NCI-H187 (cell line): ENCODE measurements at places on chromosomes 5 and 9.

GRCh38 chr5:138763037-138763778 lies 10.0 kb downstream of the CTNNA1 start:
- no peak for DNase-seq

- no peak for DNase-seq
Measured at GRCh38 chr5:150253416-150254208, 36.0 kb downstream of the CAMK2A start.

GRCh38 chr5:125554355-125554754 lies 807.9 kb upstream of the ZNF608 start:
- DNase-seq, result no peak

GRCh38 chr5:2904399-2904798 lies 152.9 kb upstream of the IRX2 start:
- DNase-seq, result no peak

- DNase-seq, result no peak
Measured at GRCh38 chr9:38445154-38446043, 21.1 kb upstream of the IGFBPL1 start.

GRCh38 chr5:34656001-34656699 lies at the start of gene RAI14:
RAI14 (plus strand) TSS chr5:34656328; CDS start chr5:34686920, 30,592 bp downstream.
- no peak for DNase-seq

GRCh38 chr5:131818001-131818724 lies 21.3 kb upstream of the FNIP1 start:
- DNase-seq, result no peak

GRCh38 chr9:114093761-114094505 lies 5.2 kb downstream of the KIF12 start:
- no peak for DNase-seq

GRCh38 chr5:52987711-52988331 lies 1.3 kb upstream of the ITGA2 start:
- no peak for DNase-seq

GRCh38 chr5:2199697-2200096 lies 317.0 kb upstream of the IRX4 start:
- no peak for DNase-seq

- no peak for DNase-seq
Measured at GRCh38 chr5:177495243-177496060, 2.0 kb downstream of the PDLIM7 start.

DNA sequence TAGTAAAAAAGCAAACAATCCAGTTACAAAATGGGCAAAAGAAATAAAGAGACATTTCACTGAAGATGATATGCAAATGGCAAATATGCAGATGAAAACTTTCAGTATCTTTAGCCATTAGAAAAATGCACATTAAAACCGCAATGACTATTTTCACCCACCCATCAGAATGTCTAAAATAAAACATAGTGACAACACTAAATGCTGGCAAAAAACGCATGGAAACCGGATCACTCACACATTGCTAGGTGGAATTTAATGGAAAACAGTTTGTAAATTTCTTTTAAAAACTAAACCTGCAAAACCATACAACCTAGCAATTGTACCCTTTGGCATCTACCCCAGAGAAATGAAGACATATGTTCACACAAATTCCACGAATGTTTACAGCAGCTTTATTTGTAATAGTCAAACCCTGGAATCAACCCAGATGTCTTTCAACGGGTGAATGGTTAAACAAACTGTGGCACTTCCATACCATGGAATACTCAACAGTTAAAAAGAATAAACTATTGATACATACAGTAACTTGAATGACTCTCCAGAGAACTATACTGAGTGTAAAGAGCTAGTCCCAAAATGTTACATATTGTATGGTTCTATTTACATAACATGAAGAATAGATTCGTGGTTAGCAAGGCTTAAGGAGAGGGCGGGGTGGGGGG lies 17.2 kb upstream of the PAM start:
- DNase-seq, result no peak

GRCh38 chr9:15317836-15318235 lies 10.8 kb upstream of the TTC39B start:
- DNase-seq, result no peak

DNA sequence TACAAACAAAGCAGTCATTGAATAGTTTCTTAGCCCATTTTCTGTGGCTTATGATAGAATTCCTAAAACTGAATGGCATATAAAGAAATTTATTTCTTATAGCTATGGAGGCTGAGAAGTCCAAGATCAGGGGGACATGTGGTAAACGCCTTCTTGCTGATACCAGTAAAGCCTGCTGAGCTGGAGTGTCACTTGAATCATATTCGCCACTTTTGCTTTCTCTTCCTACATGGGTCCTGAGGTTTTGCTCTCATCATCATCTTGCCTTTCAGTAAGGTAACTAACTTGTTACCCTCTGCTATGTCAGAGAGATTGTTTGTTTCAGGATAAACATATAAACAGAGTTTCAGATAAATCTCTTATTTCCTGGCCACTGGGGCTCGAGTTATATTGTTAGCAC lies 203.3 kb upstream of the DMRT1 start:
- no peak for DNase-seq

- no peak for DNase-seq
Measured at GRCh38 chr5:172845154-172845553, 11.1 kb downstream of the ERGIC1 start.

GRCh38 chr9:78609450-78609849 lies 312.5 kb downstream of the PSAT1 start:
- peak; percentile 41 for DNase-seq

DNA sequence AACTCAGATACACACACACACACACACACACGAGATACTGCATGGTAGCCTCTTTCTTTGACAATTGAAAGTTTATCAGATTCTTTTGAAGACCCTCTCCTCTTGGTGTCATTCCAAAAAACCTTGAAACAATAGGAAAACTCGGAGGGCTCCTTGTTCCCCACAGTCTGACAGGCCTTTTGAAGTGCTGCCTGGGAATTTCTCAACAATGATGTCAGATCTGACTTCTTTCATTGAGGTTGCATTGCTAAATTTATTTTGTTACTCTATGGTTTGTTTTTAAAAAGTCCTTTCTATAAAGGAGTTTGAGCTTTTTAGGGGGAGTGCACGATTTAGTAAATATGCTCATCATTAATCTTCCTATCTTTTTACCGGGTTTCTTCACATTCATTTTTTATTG lies 583.9 kb downstream of the SEMA5A start:
- no peak for DNase-seq

GRCh38 chr5:88722546-88723073 lies 160.4 kb downstream of the MEF2C start:
- DNase-seq, result no peak

GRCh38 chr9:80945436-80945835 lies 743.9 kb downstream of the TLE1 start:
- no peak for DNase-seq

- DNase-seq, result no peak
Measured at GRCh38 chr9:70477907-70478480, 63.5 kb upstream of the KLF9 start.

- DNase-seq, result no peak
Measured at GRCh38 chr9:100919506-100919905, 109.0 kb upstream of the PLPPR1 start.

- no peak for DNase-seq
Measured at GRCh38 chr5:102638912-102639652, 116.0 kb upstream of the PAM start.

GRCh38 chr9:127673234-127673633 lies 33.6 kb upstream of the CFAP157 start:
- DNase-seq, result no peak

DNA sequence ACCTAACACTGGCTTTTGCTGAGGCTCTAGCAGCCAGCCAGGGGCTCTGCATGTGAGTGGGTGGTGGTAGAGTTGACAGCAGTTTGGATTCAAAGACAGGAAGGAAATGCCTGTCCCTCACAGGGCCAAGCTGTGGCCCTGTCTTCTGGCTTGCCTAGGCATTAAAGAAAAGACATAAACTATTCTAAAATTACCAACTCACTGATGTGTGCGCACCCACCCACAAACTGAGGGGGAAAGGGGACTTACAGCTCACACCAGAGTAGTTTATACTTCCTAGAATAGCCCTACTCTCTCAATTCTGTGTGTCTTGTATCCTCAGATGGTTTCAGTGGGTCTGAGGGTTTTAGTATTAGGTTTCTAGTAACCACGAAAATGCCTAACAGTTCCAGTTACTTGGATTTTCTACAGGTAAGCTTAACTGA lies 18.3 kb upstream of the IL13 start:
- no peak for DNase-seq

DNA sequence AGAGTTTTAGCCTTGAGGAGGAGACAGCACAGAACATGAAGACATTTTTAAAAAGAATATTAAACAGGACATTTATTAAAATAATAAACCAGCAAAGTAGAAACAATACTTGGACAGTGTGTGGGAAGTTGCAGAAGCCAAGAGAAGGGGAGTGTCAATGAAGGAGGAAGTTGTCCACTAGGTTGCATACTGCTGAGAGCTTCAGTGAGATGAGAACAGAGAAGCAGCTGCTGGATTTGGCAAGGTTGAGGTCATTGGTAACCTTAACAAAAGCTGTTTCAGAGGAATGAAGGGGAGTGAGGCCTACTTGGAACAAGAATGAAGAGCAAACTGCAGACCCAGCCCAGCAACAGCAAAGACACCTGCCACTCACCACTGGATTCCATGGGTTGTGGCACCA lies 11.4 kb downstream of the BHMT start:
- no peak for DNase-seq

DNA sequence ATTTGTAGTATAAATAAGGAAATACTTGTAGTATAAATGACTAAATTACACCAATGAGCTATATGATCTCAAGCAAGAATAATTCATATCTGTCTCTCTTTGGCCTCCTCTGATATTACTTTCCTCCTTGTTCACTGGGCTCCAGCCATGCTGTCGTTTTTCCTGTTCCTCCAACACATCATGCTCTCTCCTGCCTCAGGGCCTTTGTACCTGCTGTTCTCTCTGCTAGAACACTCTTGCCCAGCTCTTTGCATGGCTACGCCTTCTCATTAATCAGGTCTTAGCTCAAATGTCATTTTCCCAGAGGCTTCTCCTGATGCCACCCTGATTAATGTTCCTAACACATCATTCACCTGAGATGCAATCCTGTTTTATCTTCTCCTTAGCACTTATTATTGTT lies 2.5 kb upstream of the ZNF346 start:
- no peak for DNase-seq

DNA sequence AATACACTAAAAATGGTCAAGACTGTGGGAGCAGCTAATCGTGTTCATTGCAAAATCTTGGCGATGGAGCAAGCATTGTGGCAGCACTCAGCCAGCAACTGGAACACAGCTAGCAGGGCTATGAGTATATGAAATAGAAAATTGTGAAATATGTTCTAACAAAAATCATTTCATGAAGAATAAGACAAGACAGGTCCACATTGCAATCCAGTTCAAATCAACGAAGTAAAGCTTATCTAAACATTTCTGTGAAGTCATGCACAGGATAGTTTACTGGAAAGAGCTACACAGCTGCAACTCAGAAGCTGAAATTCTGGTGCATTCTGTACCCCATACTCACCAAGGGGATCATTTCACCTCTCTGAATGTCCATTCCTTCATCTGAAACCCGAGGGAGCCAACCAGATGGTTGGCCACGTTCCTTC lies 5.3 kb upstream of the NFIL3 start:
- no peak for DNase-seq

GRCh38 chr5:163569284-163569683 lies 63.9 kb downstream of the MAT2B start:
- DNase-seq, result no peak

GRCh38 chr5:109028608-109029299 lies 281.1 kb downstream of the FER start:
- no peak for DNase-seq

DNA sequence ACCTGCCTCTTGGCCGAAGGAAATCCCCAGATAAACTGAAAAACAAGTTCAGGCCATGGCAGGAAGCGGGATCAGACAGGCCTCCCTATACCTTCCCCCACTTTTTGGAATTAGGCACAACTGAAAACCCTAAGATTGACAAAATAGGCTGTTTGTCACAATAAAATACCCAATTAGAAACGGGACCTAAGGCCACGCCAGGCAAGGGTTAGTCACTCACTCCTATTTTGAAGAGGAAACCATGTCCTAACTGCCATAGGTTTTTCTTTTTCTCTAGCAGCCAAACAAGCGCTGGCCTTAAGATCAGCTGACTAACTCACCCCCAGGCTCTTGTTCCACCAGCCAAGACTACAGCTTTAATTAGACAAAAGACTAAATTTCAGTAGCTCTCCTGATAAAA lies 11.9 kb downstream of the FBP2 start:
- DNase-seq, result no peak

GRCh38 chr9:89362647-89363310 lies 44.5 kb downstream of the SECISBP2 start:
- no peak for DNase-seq

DNA sequence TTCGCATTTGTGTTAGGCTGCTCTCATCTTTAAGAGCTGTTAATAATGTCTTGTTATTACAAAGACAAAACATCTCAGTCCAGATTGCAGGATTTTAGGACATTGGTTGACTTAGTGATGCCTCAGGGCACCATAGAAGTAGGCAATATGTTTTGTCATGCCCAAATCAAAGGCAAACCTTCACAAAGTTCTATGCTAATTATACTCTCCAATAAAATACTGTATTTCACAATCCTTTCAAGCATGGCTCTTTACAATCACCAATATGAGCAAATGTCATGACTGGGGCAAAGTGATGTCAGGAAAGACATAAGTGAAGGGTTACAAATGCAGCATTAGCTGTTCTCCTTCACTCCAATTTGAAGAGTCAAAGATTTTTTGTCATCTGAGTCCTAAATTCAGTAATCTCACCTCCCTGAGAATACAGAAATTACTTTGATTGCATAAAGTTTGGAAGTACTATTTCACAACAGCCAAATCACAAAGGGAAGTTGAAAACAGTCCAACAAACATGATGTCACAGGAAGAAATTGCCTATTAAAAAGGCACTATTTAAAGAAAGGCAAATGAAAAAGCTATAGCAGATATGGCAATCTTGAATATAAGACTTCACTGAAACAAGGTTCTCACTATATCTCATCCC lies 303.2 kb downstream of the PRR16 start:
- DNase-seq, result no peak

- DNase-seq, result no peak
Measured at GRCh38 chr9:87793292-87793691, 67.4 kb downstream of the CTSL start.

DNA sequence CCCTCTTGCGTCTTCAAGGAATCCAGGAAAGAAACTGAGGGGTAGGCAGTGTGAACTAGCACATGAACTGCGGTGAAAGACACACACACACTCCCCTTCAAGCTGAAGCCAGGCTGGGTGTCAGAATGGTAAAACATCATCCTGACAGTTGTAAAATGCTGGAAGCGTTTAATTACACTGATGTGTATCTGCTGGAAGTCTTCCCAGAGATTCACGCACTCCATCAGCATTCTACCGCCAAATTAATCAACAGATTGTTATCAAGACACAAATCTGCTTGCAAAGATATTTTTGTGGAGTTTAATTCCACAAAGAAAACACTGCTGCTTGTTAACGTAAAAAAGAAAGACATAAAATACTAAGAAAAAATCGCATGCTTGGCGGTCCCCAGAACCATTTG lies 241.0 kb upstream of the NFIL3 start:
- DNase-seq, result no peak

GRCh38 chr5:112210430-112211005 lies 208.6 kb downstream of the EPB41L4A start:
- DNase-seq, result peak; percentile 31
